ENCODE measurements at places on chromosomes 6 and 20.

DNA sequence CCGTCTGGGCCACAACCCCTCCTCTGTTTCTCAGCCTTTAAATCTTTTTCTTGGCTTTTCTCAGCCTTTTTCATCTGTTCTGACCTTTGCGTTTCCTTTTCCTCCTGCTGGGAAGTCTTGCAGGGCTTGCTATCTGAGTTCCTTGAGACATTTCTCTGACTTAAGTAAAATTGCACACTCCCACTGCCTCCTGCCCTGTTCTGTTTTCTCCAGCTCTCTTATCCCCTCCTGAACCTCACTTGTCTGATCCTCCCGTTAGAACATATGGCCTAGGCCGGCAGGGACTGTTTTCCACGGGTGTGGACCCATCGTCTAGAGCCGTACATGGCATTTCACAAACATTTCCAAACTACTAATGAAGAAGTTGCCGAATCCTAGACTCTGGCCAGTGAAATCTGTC, 63.0 kb downstream of the ARID1B start:
- DNase-seq = no peak

GRCh38 chr20:43564993-43565757, 6.3 kb downstream of the SGK2 start:
- no peak for DNase-seq

GRCh38 chr20:19000078-19000477, 186.5 kb downstream of the SCP2D1 start:
- no peak for DNase-seq

- DNase-seq = no peak
Observed at GRCh38 chr6:27651371-27651732, 178.4 kb upstream of the ZNF184 start.

- no peak for DNase-seq
Observed at GRCh38 chr20:23042270-23042669, 7.2 kb downstream of the SSTR4 start.

- no peak for DNase-seq
Observed at GRCh38 chr6:135073756-135074393, 19.3 kb upstream of the HBS1L start.

- DNase-seq = no peak
Observed at GRCh38 chr6:7787137-7787608, 61.3 kb downstream of the BMP6 start.

GRCh38 chr6:105077596-105078385, 102.0 kb downstream of the POPDC3 start:
- no peak for DNase-seq

GRCh38 chr6:9825526-9825925, 589.3 kb downstream of the TFAP2A start:
- DNase-seq = no peak

DNA sequence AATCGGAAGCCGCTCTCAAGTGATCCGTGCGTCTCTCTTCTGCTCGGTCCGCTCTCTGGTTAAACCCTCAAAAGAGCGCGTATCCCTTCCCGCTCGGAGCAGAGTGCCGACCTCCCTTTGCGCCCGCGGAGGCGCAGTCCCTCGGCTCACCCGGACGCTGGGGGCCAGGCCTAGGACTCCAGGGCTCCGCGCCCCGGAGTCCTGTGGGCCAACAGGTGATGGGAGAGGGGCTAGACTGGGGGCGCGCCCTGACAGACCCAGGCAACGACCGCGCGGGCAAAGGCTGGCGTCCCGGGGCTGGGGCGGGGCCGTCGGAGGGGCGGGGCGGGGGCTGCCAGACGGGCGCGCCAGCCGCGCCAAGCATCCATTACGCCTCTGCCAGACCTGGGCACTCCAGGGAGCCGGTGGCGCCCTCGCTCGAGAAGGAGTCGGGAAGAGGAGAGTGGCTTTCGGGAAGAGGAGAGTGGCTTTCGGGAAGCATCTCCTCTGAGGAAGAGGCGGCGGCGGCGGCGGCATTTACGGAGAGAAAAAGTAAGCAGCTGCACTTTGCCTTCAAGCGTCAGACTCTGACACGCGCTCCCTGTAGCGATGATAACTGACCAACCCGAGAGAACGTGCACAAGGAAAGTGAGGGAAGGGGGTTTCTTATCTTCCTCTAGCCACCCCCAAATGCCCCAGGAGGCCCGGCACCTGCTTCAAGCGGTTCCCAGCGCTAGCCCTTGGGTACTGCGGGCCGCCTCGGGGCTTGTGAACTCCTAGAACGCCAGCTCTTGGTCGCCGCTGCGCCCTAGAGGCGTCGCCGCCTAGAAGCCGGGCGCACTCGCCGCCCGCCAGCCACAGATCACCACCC, 2.6 kb downstream of the EPHA7 start:
- no peak for DNase-seq

- DNase-seq = no peak
Observed at GRCh38 chr6:36605143-36605542, 11.0 kb downstream of the SRSF3 start.

DNA sequence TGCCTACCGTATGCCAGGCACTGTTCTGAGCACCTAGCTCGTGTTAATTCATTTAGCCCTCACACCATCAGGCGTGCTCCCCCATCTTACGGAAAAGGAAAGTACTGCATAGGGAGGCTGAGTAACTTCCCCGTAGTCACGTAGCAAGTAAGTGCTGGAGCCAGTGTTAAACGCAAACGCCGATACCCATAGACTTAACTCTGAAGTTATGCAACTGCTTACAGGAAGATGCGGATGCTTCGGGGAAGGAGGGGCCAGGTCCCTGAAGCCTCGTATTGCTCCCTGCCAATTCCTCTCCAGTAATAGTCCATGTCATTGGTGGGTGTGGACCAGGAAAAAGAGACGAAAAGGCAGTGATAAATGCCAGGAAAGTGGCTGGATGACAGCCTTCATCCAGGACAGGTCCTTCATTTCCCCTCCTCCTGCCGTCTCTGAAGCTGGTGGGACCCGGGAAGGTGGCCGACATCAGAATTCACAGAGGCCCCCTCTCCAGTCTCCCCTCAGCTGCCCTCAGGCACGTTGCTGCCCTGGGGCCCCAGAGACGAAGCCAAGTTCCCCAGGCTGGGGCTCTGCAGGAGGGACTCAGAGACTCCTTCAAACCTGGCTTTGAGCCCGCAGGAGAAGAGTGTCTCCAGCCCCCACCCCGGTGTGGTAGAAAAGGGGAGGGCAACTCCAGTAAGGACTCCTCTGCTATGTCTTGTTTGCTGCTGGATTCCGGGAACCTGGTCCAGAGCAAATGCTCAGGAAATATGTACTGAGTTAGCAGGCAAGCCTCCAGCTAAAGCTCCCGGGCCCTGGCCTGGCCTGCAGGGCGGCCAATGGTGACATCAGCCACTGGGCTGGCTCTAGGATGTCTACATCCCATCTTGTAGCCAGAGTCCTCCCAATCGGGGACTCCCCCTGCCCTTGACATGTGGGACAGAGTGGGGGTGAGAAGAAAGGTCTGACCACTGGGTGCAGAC, 37.8 kb downstream of the RAB44 start:
- no peak for DNase-seq

GRCh38 chr20:16437387-16437996, 135.8 kb downstream of the KIF16B start:
- DNase-seq = no peak

DNA sequence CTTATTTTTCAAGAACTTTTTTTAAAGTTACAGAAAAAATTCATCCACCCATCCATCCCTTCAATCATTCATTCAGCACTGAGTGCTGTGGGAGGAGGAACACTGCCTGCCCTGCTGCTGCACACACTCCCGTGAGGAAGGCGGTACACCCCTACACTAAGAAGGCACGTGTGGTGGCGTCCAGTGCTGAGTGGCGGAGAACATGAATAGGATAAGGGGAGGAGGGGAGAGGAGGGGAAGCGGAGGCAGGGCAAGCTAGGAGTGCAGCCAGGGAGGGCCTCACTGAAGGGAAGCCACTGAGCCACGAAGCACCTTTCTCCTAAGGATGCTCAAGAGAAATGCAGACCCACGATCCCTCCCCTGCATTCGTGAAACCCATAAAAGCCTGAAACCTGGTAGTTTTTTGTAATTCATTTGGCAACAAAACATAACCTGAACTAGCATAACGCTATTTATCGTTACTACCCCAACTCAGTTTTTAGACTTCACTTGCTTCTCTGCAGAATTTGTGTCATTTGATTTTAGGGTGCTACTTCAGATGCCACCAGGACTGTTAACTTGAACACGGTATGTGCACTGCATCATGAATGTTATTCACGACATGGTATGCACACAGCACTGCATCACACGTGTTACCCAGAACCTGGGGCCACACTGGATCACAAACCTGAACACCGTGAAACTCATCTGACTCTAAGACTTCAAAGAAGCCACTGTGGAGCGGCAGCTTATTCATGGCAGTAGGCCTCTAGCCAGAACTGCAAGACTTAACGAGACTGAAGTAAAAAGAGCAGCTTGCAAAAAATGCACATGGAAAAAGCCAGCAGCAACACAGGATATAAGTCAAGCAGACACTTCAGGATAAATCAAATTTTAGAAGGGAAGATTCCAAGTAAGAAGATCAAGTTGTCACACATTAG, 3.5 kb downstream of the RNASET2 start:
- no peak for DNase-seq

- DNase-seq = no peak
Observed at GRCh38 chr6:22544476-22544875, 24.9 kb upstream of the HDGFL1 start.

DNA sequence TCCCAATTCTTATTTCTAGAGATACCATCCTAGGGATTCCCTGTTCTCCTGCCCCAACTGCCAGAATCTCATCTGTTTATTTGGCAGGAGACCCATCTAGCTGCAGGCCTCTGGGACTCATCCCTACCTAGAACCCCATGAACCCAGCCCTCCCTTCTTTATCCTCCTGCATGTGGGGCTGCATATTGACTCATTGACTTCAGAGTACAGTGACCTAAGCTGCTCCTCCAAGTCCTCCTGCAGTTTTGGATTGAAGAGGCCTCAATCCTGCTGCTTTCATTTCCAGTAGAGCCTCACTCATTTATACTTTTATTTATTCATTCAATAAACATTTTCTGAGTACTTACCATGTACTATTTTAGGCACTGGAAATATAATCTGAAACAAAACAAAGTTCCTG, 11.6 kb downstream of the TMEM200A start:
- no peak for DNase-seq

GRCh38 chr6:17902974-17903373, 84.5 kb downstream of the KIF13A start:
- DNase-seq = no peak

DNA sequence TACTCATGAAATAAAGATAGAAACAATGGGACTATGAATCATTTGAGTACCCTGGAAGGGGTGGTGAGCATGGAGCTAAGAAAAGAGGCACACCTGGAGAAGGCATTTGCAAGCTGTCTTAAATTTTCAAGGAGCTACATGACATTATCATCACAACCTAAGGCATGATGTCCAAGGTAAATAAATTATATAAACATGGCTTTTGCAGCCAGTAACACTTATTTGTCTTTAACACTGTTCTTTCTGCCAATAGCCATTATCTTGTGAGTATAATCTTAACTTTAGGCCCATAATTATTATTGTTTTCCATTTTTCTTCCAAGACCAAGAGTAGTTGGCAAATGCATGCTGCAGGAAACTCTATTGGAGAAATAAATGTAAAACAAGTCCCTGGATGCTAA, 63.7 kb downstream of the ALDH5A1 start:
- DNase-seq = no peak

- DNase-seq = no peak
Observed at GRCh38 chr6:134980846-134981245, 30.9 kb upstream of the ALDH8A1 start.

DNA sequence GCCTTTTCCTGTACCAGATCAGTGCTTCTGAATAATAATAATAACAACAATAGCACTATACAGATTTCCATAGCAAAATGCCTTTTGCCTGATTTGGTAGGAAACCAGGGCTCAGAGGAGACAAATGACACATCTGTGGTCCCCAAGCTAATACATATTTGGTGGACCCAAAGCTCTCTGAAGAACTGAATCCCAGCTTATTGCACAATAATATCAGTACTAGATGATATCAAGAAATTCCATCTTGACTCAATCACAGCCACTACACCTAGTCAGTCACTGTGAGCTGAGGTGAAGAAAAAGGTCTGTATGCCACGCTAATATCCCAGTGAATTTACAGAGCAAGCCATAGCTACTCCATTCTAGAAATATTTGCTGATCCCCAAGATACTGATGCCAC, 270.6 kb upstream of the RIN2 start:
- DNase-seq = no peak

DNA sequence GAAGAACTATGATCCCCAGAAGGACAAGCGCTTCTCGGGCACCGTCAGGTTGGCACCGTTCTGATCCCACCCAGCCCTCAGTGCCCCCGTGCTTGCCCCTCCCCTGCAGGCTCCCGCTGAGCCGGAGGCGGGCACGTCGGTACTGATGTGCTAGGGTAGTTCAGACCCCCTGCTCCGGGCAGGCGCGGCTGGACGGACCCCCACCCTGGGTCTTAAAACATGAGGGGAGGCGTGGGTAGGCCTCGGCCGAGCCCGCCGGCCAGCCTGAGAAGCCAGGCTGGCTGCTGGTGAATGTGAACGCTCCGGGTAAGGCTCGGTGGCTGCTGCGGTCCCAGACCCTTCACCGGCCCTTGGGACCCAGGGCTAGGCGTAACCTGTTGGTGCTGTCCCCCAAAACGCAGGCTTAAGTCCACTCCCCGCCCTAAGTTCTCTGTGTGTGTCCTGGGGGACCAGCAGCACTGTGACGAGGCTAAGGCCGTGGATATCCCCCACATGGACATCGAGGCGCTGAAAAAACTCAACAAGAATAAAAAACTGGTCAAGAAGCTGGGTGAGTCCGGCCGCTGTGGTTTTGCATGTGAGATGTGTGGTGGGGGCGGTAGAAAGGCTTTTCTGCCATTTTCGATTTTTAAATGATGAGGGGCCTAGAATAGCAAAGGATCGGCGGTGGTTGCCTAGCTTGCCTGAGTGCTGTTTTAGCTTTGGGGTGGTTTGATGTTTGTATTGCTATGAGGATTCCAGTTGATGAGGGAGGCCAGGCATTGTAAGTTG, 964 bp downstream of the RPL10A start:
- no peak for DNase-seq
